ENCODE measurements at places on chromosomes 3 and 15.

DNA sequence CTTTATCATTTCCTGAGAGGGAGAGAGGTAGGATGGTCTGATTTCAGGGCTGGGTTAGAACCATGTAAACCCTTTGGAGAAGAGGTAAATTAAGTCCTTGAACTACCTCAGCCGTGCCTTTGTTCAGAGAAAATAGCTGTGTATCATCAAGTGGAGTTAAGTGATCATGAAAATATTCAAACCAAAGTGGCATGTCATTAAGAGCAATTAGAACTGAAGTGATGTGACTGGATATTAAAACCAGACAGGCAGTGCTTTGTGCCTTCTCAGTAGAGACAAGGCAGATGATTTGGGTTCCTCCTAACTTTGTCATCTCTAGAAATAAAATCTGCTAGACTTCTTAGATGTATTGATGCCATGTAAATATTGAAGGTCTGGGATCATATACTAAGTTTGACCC is 171.5 kb downstream of the IL5RA start:
- no peak for DNase-seq

- DNase-seq = no peak
These were observed 3.2 kb downstream of the MORC1 start for GRCh38 chr3:109114746-109115145.

- DNase-seq = no peak
These were observed 992.4 kb downstream of the NAALADL2 start for GRCh38 chr3:175851541-175851940.

- DNase-seq = no peak
These were observed 32.5 kb downstream of the PHC3 start for GRCh38 chr3:170149016-170149415.

GRCh38 chr15:81133782-81134461 is at the start of gene CFAP161:
CFAP161 (plus strand) TSS chr15:81134270; CDS start chr15:81134330, 60 bp downstream.
- peak; percentile 55 for DNase-seq

DNA sequence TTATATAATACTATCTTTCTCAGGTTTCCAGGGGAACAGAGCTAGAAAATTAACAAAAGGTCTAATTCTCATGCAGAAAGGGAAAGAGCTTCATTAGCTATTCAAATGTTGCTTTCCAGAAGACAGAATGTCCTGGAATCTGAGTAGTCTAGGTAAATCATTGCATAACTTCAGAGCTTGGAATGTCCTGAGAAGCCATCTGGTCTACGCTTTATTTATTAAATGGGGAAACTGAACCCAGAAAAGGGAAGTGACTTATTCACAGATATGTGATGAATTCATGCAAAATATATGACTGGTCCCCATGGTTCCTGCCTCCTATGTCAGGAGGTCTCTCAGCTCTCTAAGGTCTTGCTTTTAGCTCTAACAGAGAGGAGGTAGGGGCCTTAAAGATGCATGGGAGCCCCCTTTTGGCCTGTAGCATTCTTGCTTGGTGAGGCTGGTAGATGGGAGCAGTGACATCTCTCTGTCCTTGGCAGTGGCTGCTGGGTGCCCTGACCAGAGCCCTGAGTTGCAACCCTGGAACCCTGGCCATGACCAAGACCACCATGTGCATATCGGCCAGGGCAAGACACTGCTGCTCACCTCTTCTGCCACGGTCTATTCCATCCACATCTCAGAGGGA is 99.2 kb downstream of the CEMIP start:
- DNase-seq = no peak

DNA sequence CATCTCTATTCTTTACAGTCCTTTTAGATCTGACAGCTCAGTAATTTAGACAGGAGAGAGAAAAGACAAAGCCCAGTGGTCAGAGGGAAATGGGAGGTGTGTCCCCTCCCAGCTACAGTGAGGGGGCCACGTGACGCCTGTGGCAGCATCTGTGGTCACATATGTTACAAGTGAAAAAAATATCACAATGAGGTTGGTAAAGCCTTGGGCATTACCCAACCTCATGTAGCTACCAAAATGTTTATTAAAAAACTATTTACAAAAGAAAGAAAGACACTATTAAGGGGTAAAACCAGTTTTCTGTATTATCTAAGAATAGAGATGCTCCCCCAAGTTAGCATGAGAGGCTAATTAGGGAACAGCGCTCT is 42.9 kb upstream of the PLCL2 start:
- peak; percentile 39 for DNase-seq

- no peak for DNase-seq
These were observed 295.0 kb upstream of the RORA start for GRCh38 chr15:61524086-61524485.

GRCh38 chr3:123595396-123596180 is 10.7 kb upstream of the HACD2 start:
- DNase-seq = no peak

DNA sequence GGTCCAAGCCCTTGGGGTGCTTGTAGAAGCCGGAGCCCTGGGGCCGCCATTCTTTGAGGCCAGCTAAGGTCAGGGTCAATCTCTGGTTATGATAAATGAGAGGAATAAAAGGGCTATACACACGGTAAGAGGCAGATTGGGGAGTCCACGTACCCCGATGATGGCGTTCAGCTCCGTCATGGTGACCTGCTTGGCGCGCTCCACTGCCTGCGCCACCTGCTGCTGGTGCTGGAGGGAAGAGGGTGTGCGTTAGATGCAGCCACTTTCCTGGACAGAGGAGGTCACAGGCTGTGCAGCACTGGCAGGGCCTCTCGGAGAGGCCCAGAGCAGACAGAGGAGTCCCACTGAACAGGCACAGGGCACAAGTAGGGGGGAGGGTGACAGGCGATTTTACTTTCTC is 23.3 kb downstream of the TLE3 start:
- DNase-seq = no peak

GRCh38 chr15:93312891-93313486 is 224.0 kb upstream of the RGMA start:
- DNase-seq = no peak

GRCh38 chr3:108124337-108125152 is 33.7 kb upstream of the CD47 start:
- peak; percentile 81 for DNase-seq

GRCh38 chr3:59424268-59425010 is 374.6 kb upstream of the CFAP20DC start:
- DNase-seq = no peak

DNA sequence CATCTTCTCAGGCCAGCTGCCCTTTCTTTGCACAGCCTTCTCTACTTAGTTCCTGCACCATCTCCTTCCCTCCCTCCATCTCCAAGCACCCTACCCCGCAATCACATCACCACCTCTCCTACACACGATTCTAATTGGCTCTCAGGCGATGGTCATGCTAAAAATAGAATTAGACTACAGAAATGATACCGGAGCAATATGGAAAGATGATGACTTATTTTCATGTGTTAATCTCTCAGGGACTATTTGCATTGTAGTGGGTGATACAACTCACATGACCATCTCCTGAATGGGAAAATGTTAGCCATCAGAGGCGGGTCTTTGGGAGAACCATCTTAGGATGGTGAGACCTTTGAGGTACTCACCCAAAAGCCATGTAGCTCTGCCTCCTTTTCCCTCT is 54.7 kb upstream of the PPARG start:
- peak; percentile 5 for DNase-seq

GRCh38 chr3:32147933-32148332 is 41.5 kb downstream of the GPD1L start:
- DNase-seq = no peak

- DNase-seq = no peak
These were observed 173.5 kb downstream of the KLF13 start for GRCh38 chr15:31499953-31500765.

DNA sequence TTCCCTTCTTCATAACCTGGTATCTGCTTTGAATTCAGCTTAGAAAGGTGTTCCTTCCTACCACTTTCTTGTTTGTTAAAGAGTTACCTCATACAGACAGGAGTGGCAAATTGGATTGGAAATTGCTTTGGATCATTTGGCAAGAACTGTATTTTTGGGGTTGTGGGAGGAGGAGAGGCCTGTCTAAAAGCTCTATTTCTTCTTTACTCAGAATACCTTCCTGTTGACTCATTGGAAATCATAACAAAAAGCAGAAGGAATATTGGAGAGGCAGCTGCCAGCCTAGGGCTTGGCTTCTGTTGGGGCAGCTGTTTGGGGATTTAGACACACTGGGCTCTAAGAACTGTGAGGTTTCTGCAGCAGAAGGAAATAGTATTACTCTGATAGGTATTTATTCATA is 14.2 kb downstream of the IQGAP1 start:
- no peak for DNase-seq

DNA sequence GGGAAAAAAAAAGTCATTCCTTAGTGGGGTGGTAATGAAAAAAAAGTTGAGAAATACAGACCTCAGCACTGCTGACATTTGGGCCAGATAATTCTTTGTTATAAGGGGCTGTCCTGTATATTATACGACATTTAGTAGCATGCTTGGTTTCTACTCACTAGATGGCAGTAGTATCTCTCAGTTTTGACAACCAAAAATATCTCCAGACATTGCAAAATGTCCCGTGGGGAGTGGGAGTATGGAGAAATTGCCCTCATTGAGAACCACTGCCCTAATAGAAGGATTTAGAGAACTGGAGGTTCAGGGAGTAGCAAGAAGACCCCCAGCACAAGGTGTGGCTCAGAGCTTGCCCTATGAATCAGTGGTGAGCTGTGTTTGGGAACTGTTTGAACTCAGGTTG is 28.6 kb upstream of the TEX264 start:
- DNase-seq = no peak

DNA sequence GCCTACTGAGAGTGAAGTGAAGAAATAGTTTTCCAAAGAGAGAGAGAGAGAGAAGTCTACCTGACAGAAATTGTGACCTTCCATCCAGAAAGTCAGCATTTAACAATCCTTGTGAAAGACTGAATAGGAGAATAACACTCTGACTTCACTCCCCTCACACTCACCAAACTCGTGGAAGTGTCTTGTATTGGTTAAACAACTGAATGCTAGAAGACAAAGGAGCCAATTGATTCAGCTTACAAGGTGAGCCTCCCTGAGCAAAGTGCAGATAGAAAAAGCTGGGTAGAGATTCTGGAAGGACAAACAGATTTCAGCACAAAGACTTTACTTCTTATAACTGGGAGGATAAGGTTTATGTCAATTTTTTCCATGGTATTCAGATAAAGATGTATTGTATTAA is 40.8 kb upstream of the OSTN start:
- no peak for DNase-seq

GRCh38 chr15:68631601-68632051 is 52.8 kb downstream of the CORO2B start:
- DNase-seq = no peak

DNA sequence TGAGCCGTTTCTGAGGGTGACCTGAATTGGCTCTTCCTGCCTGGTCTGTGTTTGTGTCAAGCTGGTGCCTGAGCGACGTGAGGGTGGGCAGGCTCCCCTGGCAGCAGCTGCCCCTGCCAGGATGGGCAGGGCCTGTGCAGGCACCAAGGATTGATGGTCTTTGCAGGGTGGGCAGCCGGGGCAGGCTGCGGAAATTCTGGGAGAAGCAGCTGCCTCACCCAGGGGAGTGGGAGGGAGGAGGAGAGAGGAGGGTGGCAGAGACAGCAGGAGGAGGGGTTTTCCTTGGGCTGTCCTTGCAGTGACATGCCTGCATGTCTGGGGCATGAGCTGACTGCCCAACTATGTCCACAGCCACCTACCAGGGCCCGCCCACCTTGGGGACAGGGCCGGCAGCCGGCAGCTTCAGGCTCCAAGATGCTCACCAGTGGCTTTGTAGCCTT is 27.9 kb upstream of the SLC6A6 start:
- DNase-seq = no peak

- no peak for DNase-seq
These were observed 7.3 kb downstream of the CCDC33 start for GRCh38 chr15:74243431-74243830.
